Retinal pigment epithelial cell (primary cell): ENCODE measurements at places on chromosomes 7 and 10.

- no peak for DNase-seq
Measured at GRCh38 chr7:134730411-134730829, 49.0 kb upstream of the CALD1 start.

DNA sequence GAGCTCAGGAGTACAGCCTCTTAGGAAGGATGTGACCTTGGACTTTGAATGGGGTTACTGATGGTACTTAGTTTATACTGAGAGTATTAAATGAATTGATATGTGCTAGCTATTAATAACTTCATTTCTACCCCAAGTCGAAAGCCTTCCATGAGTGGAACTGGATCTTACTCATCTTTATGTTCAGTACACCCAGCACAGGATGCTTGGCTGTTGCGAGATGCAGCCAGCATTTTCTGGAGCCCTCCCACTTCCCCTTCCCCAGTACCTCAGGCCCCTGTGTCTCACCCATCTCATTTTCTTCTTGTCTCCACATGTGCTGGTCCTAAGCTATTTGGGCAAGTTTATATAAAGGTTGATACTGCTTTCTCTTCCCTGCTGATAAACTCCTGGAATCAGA is 7.2 kb downstream of the UPP1 start:
- DNase-seq = no peak

DNA sequence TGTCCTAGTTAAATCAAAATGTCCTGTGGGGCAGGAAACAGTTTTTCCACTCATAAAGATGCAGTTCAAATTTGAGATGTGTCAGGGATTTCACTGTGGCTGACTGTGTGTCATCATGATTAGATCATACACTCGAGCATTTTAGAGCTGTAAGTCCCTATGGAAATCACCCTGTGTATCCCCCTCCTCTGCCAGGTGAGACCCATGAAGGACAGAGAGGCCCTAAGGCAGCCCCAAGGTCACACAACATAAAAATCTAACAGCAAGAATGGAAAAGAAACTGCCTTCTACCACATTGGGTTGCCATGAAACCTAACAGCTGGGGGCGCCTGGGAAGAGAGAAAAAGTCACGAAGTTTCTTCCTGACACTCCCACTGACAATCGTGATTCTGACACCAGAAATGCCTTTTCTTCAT is 135.8 kb downstream of the KCNMA1 start:
- DNase-seq = no peak

GRCh38 chr10:57982091-57982490 is 285.6 kb downstream of the IPMK start:
- DNase-seq = no peak

GRCh38 chr10:65793738-65794425 is 1132.0 kb upstream of the LRRTM3 start:
- DNase-seq = no peak

- no peak for DNase-seq
Measured at GRCh38 chr7:14995774-14996173, 93.2 kb upstream of the DGKB start.

- no peak for DNase-seq
Measured at GRCh38 chr10:75223507-75223906, 12.2 kb downstream of the COMTD1 start.

GRCh38 chr10:34161777-34162370 is 653.2 kb downstream of the PARD3 start:
- no peak for DNase-seq

DNA sequence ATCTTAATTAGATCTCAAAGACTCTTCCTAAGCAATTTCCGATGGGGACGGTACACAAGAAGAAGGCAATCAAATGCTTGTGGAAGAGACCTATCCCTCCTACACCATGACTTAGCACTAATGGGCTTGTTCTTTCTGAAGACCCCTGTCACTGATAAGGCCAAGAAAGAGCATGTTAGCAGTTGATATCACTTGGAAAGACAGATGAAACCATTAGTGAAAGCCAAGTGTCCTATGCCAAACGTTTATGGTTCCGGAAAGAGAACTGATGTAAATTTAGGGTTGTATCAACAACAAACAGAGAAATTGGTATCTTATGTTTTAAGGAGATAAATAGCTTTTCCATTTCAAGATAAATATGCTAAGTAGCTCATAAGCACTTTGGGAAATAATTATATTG is 6.5 kb downstream of the UROS start:
- no peak for DNase-seq

DNA sequence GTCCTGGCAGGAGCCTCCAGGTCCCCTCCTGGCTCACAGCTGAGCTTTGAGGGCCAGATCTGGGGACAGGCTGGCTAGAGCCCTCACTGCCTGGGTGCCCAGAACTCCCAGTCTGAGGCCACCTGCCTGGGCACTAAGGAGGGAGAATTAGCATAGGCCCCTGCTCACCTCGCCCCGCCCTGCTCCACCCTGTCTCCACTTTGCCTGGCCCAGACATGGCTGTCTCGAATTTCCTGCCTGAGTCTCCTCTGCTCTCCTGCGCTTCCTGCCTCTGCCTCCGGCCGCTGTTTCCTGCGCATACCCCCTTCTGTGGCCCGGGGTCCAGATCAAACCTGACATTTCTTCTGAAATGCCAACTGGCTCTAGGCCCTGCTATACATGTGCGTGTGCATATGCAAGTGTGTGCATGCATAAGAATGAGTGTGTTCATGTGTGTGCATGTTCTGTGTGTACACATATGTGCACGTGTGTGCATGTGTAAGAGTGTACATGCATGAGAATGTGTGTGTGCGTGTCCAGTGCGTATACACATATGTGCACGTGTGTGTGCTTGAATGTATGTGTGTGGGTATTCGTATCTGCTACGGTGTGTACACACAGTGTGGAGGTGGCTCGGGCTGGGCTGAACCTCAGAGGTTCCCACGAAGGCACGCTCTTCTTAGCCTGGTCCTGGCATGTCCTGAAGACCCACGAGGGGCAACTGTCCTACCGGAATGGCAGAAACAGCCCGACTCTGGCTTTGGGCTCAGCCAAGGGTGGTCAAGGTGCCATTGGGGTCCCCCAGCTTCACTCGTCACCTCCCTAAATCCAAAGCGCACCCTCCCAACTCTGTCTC is 64.9 kb downstream of the MYL10 start:
- DNase-seq = no peak

- peak; percentile 5 for DNase-seq
Measured at GRCh38 chr10:69957886-69958555, 94.6 kb upstream of the MACROH2A2 start.

DNA sequence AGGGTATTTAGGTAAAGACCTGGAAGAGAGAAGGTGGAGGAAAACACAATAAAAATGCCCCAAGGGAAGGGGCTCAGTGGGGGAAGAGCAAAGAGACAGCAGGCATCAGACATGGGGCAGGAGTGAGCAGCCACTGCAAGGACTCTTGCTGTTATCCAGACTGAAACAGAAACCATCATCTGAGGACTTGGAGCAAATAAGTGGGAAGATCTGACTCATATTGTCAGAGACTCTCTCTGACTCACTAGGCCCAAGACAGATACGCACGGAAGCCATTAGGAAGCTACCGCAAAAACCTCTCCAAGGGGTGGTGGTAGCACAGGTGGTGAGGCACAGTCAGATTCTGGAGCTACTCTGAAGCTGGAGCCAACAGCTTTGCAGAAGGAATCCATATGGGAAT is 110.7 kb downstream of the RNF32 start:
- no peak for DNase-seq

GRCh38 chr10:18100669-18101068 is 39.6 kb upstream of the CACNB2 start:
- no peak for DNase-seq

GRCh38 chr10:48400129-48400849 is 93.8 kb downstream of the MAPK8 start:
- DNase-seq = no peak

DNA sequence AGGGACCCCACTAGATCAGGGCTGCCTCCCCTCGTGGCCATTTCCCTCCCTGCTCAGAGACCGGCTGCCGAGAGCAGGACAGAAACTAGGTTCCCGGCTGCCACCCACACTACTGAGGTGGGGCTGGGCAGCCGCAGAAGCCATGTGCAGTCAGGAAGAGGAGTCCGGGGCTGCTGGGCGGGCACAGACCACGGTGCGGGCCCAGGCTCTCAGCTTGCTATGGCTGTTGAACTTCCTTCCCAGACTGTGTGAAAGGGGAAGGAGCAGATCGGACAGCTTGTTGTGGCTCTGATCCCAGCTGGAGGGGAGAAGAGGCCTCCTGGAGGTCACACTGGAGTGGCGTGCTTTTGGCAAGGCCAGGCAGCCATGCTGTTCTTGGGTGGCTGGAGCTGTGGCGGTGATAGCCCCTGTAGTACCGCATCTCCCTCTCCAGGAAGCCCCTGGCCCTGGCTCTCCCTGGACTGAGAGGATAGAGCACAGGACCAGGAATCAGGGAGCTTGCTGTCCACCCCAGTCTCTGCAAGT is 56.8 kb downstream of the HK1 start:
- DNase-seq = no peak

DNA sequence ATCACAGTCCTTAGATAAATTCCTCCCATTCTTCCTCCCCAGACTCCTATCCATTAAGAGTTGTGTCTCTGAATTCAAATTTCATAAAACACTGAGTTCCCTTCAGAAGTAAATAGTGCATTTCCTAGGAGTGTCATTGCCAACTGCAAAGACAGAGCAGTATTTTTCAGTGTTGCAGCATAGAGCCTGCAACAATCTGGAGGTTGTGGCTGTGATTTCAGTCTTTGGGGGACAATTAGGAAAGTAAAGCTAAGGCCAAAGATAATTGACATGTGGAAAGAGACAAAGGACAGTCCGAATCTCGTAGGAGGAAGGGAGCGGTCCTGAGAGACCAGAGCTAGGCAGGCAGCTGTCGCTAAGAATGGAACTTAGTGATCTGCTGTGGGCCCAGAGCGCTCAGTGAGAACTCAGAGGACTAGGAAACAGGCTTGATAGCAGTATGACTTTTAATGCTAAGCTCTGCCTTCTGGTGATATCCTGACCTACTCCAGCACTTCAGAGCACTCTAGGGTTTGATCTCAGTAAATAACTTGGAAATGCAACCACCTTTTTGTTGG is 46.2 kb downstream of the PRPF18 start:
- DNase-seq = no peak

DNA sequence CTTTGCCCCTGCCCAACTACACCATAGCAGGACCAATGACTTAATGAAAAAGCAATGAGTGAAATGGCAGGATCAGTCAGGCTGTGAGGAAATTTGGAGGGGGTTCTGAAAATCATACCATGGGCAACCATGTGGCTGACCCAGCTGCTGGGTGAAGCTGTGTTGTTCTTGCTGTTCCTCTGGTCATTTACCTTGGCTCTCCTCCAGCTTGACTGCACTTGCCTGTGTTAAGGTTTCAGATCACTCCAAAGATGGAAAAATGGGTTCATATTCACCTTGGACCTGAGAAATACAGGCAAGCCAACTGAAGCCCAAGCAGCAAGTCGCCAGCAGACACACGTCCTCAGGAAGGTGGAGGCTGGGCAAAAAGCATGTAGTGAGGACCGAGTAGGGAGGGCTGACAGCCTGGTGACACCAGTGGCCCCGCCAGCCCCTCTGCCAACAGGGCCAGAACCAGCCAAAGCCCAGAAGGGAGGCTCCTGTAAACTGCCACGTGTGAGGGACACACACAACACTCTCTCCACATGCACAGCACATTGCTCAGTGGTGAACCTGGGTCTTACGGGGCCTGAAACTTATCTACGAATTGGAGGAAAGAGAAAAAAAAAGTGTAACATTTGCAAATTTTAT is 40.1 kb downstream of the PARP12 start:
- no peak for DNase-seq

DNA sequence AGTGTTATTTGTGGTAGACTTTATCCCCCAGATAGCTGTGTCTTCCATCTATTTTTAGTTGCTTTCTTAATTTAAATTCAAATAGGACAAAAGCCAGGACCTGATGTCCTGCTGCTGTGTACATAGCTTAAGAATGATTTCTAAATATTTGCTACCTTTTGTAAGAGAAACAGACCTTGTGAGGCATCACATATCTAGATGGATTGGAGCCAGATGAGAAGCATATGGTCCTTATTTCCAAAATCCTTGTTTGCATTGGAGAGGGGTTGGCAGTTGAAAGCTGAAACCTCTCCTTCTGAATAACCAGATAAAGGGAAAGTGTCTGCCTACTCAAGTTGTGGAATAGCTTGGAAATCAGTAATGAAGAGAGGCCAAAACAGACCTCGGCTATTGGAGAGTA is 50.7 kb upstream of the AMPH start:
- no peak for DNase-seq
